NK-92 treated with Interleukin-12 subunit alpha and Interleukin-12 subunit beta, amount 100 ng/mL, for 24 hours (cell line): ENCODE measurements at places on chromosomes 3 and 15.

- DNase-seq: no peak
These were observed 3.8 kb downstream of the CHAC1 start for GRCh38 chr15:40957041-40957555.

DNA sequence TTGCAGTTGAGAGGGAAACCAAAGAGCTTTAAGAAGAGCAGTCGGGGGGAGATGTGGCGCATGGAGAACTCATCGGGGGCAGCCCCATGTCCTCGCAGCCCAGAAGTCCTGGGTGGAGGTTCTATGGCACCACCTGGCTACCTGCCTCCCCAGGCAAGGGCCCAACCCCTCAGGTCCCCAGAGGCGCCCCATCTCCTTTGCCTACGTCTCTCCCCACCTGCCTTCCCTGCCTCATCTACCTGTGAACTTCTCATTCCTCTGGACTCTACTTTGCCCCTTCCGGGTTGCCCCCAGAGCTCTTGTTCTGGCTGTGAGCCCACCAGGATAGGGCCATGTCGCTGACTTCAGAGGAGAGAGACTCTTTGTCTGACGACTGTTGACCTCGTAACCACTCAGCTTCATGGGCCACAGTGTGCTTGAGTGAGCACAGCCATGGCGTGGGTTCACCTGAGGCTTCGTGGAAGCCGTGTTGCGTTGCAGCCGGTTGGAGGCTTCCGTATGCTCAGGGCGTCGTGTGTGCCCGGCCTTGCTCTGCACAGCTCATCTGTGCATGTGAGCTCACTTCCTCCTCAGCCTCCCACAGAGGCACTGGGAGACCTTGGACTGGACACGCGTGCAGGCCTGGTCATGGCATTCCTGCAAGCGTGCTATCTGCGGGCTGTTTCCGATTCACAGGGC is 13.4 kb downstream of the APBA2 start:
- DNase-seq: no peak

DNA sequence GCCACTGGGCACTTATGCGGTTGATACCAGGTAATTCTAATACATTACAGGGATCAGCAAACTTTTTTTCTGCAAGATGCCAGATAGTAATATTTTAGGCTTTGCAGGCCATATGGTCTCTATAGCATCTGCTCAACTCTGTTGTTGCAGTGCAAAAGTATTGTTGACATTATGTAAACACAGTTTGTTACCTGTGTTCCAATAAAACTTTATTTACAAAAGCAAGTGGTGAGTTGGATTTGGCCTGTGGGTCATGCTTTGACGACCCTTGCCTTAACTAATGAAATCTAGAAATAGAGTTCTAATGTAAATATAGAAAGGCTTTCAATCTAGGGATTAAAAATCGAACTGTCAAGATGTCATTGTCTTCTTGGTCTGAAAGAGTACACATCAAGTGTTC is 44.4 kb downstream of the PIK3CA start:
- no peak for DNase-seq

DNA sequence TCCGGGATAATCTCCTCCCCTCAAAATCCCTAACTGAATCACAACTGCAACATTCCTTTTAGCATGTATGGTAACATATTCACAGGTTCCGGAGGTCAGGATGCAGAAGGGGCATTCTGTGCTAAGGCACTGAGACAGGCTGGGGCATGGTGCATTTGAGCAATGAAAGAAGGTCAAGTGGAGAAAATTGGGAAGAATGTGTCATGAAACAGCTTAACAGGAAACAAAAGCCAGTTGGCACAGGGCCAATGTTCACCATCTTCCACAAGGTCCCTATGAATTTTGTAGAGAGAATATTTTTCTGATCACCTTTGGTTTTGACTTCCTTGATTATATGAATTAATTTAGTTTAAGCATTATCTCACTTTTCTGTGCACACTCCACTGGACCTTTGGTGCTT is 587.7 kb upstream of the NR2F2 start:
- no peak for DNase-seq

DNA sequence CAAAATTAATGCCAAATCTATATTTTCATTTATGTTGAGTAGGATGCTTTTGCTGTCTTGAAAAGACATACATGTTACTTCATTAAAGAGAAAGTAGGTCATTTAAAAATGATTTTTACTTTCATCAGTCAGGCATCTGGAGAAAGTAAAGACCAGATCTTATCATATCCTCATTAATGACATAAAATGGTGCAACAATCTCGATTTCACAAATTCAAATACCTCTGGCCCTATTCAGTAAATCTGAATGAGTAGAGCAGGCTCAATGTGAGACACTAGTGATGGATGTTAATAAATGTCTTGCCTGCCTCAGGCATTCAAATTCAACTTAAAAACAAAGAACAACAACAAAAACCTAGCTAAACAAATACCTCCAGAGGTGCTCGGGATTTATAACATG is 714.1 kb downstream of the NAALADL2 start:
- no peak for DNase-seq

DNA sequence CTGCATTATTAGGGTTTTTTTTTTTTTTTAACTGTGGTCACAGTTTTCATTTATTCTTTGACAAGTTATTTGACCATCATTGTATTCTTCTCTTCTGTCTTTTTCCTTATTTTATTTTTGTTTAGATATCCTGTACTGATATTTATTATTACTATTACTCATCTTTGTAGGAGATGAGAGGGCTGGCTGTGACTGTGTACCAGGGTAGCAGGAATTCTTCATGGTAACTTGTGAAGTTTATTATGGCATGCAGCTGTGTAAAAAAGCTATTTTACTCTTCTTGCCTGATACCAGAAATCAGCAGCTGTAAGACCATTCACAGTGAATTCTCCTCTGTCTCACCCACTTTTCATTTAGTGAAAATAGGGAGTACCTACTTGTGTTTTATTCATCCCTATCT is 44.5 kb downstream of the ATP6V1A start:
- no peak for DNase-seq

DNA sequence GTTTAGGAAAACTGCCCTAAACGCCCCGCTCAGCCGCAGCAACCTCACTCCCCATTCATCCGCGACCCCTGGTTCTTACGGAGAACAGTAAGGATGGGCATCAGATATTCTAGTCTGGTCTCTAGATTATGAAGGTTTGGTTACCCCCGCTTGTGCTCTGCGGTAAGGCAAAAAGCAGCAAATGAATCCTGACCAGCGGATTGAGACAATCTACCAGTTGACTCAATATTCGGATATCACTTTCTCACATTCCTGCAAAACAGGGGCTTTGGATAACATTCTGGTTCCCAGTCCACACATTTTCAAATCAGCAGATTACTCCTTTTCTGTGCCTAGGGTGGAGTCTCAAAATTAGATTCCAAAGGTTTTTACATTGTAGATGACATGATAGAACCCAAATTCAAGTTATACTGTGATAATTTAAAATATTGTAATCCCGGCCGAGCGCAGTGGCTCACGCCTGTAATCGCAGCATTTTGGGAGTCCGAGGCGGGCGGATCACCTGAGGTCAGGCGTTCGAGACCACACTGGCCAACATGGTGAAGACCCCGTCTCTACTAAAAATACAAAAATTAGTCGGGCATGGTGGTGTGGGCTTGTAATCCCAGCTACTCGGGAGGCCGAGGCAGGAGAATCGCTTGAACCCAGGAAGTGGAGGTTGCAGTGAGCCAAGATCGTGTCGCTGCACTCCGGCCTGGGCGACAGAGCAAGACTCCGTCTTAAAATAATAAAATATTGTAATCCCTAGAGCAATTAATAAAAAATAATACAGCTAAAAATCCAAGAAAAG is 1.1 kb upstream of the CYFIP1 start:
- no peak for DNase-seq

- no peak for DNase-seq
These were observed 61.3 kb upstream of the VGLL4 start for GRCh38 chr3:11705049-11705448.

DNA sequence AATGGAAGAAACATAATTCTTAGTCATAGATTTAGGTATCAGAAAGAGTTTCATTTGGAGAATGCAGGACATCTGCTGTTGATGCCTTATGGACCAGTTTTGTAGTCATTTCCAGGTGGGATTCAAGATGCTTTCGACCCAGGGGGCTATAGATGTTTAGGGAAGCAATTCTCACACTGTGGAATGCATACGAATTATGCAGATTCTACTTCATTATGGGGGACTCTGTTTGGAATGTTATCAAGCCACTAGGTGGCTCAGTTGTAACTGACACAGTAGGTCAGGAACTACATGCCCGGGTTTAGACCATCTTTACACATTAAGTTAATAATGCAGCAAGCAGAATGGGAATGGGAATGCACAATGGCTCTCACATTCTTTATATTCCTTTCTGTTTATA is 1359.8 kb downstream of the ZPLD1 start:
- no peak for DNase-seq
